T1000 (cell line): ENCODE measurements at places on chromosomes 2 and 18.

GRCh38 chr2:239579524-239580198 is 178.8 kb upstream of the HDAC4 start:
- DNase-seq, result no peak

DNA sequence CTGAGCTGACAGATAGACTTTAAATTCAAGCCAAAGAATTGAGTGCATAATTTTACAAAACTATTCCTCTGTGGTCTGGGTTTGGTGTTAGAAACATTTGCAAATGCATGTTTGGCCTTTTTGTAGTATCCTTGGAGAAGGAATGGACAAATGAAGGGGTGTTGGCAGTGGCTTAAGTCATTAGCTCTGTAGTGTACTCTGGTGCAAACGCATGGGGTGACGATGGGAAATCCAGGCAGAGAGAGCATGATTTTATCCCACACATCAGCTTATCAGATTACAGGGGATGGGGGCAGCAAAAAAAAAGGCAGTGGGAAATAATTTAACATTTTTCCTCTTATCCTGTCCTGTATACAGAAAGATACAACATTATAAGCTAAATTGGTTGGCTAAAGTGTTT is 320.6 kb downstream of the ZNF516 start:
- DNase-seq, result no peak

DNA sequence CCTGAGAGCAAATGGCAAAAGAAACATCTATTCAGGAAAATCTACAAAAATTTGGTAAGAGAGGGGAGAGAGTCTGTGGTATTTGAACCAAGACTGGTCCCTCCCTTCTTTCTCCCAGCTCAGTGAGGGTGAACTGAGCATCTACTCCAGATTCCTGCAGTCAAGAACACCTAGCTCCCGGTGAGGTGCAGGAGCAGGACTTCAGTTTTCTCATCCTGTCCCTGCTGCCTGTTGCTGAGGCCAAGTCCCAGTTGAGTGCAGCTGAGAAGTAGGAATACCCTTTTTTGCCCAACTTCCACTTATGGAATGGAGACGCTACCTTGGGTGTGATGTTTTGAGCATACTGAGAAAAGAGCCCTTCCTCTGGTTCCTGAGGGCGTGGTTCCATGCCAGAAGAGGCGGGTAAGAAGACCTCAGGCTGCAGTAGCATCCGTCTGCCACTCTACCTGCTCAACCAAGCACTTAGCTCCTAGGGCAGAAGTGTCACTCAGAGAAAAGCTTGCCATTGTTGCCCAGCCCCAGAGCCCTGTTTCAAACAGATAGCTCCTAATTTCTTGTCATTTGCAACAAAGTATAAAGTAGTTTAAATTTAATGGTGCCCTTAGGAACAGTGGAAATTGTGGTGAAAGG is 112.9 kb downstream of the SOS1 start:
- no peak for DNase-seq

DNA sequence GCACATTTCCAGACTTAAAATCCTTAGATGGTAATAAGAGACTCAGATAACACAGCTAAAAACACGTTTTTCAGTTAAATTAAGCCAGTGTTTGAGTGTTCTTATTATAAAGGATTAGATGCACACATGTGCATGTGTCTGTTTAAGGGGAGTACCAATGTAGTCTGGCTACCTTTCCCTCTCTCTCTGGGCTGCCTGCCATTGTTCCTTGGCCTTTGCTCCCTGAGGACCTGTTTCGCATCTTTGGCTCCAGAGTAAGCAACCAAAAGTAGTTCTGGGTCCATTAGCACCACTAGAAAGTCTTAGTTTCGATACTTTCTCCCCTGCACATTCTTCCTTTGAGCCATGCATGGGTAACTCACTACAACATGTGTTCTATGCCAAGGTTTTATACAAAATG is 228.3 kb downstream of the TPGS2 start:
- DNase-seq, result no peak

DNA sequence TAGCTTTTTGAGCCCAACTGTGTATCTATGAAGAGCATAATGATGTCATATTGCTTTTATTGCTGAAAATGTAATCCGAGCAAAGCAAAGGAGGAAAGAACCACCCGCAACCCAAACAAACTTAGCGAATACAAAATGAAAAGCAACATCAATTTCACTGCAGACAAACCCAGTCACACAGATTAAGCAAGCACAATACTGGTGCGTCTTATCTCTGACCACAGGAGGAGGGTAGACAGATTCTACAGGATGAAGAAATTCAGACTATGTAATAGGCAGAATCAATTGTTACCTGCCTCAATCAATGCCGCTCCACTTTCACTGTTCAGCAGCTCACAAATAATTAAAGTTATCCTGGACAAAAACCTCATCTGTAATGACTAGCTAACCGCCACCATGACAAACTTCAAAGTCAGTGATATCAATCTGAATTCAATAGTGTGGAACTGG is 115.5 kb upstream of the SP3 start:
- no peak for DNase-seq

GRCh38 chr2:42974721-42975717 is 182.6 kb upstream of the HAAO start:
- peak; percentile 43 for DNase-seq

DNA sequence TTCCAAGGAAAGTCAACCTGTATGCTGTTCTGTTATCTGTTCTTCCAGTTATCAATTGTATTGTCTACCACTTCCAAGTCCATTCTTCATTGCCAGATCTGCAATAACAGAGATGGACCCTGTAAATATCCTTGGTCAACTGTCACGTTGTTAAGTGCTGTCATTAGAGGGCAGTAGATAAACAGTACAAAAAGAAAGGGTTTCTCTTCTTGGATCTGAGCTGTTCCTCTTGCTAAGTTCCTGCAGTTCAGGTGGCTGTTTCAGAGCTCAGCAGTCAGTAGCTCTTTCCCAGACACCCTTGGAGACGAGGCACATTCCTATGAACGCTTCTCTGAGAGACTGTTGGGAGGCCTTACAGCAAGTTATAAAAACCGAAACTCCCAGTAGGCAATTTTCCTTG is 957.1 kb upstream of the CHAC2 start:
- no peak for DNase-seq

DNA sequence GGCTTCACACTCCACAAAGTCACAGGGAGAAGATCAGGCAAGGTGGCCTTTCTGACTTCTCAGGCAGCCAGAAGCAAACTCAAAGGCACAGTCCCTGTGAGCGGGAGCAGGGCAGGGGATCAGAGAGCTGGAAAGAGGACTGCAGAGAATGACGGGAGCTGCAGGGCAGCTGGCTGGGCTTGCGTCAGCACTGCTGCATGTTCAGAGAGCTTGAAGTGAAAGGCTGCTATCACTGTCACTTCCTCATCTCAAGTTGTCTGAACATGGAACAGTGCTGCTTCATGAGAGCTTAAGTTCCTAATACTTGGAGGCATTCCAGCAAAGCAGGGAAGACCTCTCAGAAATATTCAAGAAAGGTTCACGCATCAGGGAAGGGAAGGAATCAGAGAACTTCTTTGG is 20.4 kb downstream of the TGFBRAP1 start:
- no peak for DNase-seq

DNA sequence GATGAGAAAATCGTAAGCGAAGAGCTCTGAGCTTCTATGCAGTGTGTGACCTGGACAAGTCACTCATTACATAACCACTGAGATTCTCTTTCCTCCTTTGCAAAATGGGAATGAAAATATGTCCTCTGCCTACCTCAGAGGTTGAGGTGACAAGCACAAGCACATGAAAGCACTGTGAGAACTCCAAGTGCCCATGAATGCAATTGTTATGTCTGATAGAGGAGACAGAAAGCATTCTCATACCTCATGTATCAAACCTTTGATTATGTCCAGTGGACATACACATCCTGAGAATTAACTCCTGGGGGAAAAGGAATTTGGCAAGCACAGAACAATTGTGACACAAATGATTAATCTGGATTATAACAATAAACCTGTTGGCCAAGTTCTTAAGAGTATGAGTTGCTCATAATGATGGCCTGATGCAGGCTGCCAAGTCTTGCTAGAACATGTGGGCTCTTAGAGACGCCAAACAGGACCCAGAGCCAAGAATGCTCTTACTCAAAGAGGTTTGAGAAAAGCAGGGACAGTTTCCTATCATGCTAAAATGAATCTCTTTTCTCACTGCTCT is 8.5 kb upstream of the RMDN2 start:
- DNase-seq, result no peak

DNA sequence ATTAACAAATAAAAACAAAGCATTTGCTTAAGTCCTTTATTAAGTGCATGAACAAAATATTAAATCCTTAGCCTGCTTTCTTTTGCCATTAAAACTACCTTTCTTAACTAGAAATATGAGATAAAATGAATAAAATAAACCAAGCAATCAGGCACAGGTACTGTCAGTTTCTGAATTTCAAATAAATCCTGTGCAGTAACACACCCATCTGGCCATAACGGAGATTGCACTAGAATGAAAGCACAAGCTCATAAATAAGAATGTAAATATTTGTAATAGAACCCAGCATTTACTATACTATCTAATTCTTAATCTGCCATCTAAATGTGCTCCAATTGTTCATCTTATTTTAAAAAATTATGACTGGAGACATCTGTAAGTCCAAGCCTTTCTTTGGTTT is 31.9 kb downstream of the PRKRA start:
- DNase-seq, result no peak

- DNase-seq, result no peak
These were observed 12.6 kb downstream of the MYL1 start for GRCh38 chr2:210302326-210302725.

GRCh38 chr2:152500772-152501171 is 165.8 kb downstream of the FMNL2 start:
- no peak for DNase-seq

DNA sequence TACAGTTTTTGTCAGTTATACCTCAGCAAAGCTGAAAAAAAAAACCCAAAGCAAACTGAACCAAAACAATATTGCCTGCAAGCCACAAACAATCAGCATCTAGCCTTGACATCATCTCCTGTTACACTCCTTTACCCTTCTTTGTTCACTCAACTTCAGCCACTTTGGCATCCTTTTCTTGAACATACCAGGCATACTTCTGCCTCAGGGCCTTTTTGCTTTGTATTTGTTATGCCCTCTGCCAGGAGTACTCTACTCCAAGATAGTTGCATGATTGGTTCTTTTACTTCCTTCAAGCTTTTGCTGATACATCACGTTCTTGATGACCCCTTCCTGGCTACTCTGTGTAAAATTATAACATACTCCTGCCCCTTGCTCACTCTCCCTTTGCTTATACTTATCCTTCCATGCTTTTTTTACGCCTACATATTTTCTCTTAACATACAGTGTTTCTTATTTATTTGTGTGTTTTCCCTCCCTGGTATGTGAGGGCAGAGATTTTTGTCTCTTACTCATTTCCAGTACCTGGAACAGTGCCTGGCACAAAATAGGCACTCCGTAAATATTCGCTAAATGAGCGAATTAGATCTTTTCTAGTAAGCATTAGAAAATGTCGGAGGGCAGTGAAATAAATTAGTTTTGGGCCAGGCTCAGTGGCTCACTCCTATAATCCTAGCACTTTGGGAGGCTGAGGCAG is 12.7 kb downstream of the ABI2 start:
- DNase-seq, result peak; percentile 6

- DNase-seq, result no peak
These were observed 69.1 kb upstream of the CTDP1 start for GRCh38 chr18:79610461-79611039.

DNA sequence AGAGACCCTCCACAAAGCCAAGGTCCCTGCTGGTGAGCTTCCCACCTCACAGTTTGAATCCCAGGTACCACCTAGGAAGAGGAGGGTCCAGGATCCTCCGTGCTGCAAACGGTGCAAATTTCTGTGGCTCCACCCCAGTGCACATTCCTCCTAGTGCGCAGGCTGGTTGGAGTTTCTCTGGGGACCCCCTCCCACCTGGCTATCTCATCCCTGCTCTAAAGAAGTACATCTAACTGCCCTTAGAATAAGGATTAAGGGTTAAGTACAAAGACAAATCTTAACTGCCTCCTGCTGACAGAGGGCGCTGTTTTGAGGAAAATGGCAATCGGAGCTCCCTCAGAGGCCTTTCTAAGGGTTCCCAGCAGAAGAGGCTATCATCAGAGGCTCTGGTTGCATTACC is 109.6 kb upstream of the FSIP2 start:
- DNase-seq, result no peak
